ENCODE measurements at places on chromosomes 3 and 15.
A peak's percentile ranks its signal among the peaks of the same experiment; 100 is the strongest.

DNA sequence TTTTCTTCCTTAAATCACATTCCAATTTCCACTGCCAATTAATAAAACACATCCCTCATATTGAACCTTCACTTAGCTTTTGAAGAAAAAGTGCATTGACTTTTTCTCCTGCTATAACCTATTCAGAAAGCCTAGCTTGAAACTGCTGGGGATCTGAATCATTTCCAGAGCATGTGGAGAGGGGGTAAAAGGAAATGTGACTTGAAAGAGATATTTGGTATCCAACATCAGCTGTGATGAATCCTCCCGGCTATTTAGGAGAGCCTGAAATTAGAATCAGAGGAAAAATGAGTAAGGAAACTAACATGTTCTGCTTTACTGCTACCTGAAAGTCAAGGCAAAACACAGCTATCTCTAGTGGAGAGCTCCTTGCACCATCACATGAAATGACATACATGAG, 2.6 kb upstream of the GNB5 start:
- no peak overlapping the region for H3K4me3 ChIP-seq
- H3K4me1 ChIP-seq = no peaks in the 10 kb centered on the region
- H3K27ac ChIP-seq = no peak overlapping the region
- H3K27me3 ChIP-seq = no peaks in the 10 kb centered on the region
- H3K36me3 ChIP-seq = peaks cover 10% of the 10 kb centered on the region

DNA sequence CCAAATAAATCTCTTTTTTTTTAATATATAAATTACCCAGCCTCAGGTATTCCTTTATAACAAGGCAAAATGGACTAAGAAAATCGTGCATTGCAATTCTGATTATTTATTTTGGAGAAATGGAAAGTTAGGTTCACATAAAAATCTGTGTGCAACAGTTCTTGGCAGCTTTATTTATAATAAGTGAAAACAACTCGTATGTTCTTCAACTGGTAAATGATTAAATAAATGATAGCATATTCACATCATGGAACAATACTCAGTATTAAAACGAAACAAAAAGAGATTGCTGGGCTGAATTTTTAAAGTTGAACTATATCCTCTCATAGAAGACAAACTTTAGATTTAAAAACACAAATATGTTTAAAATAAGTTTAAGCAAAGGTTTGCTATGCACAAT, 176.3 kb upstream of the ZNF385D start:
- no peak overlapping the region for H3K27ac ChIP-seq
- H3K27me3 ChIP-seq = no peaks in the 10 kb centered on the region
- no peak overlapping the region for H3K4me3 ChIP-seq

DNA sequence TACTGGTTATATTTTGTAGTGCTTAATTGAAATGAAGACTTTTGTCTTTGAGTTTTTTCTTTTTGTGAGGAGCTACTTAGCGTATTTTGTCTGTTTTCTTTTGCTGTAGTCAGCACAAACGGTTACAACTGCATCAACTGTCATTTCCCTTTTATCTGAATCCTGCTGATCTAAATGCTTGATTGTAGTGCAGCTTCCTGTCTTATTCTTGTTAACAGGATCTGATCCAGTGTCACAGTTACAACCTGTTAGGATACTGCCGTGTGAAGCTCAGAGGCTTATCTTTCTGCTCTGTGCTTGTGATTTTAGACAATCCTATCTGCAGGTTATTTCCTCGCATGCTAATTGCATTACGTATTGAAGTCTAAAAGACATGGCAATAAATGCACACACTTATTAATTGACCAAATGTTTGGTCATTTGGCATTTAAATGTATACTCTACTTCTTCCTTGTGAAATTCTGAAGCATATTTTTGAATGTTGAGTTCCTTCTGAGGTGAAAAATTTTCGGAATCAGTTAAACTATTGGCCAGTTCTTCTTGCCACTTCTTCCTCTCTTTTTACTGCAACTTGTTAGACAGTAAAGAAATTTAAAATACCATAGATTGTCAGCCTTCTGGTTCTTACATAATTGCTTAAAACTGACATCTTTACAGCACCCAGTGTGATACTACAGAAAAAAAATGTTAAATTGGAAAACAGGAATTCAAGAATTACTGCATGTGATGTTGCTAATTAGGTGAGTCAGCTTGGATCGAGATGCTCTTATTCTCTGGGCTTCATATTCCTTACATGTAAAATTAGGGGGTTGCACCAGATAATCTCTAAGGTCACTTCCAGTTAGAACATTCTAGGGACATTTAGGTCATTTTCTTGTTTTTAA, 168.2 kb downstream of the MBNL1 start:
- H3K27me3 ChIP-seq = no peaks in the 10 kb centered on the region
- no peak overlapping the region for H3K4me3 ChIP-seq
- peak; percentile 33 for DNase-seq
- no peaks in the 10 kb centered on the region for H3K4me1 ChIP-seq
- H3K36me3 ChIP-seq = peaks cover 6% of the 10 kb centered on the region
- H3K27ac ChIP-seq = no peak overlapping the region

GRCh38 chr3:176661432-176661964, 535.8 kb downstream of the TBL1XR1 start:
- no peak for DNase-seq
- no peaks in the 10 kb centered on the region for H3K4me1 ChIP-seq
- no peaks in the 10 kb centered on the region for H3K36me3 ChIP-seq
- H3K27ac ChIP-seq = no peak overlapping the region
- no peaks in the 10 kb centered on the region for H3K27me3 ChIP-seq

DNA sequence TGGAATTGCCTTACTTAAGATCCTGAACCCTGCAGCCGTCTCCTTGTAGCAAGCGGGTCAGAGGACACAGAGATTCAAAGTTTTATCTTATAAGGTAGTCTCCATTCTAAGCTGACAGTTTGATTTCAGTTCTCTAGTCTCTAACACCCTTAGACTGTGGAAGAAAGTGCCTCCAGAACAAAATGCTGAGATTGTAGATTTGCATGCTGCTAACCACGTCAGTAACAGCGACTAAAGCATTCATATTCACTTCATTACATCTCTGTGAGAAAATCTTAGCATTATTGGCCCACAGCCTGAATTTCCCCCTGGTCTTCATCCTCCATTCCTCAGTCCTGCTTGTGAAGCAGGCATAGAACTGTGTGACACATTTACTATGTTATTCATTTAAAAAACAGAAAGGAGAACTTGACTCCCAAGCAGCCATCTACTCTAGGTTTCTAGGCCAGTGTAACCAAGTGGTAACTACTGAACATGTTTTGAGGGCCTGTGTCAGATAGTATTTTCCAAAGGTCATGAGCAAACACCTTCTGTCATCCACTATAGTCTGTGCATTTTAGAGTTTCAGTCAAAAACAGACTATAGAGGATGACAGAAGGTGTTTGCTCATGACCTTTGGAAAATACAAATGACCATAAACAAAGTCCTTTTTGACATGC, 27.4 kb downstream of the ARIH2 start:
- H3K4me3 ChIP-seq = no peak overlapping the region
- peaks cover 12% of the 10 kb centered on the region for H3K36me3 ChIP-seq
- H3K4me1 ChIP-seq = no peaks in the 10 kb centered on the region
- no peak overlapping the region for H3K27ac ChIP-seq
- no peaks in the 10 kb centered on the region for H3K27me3 ChIP-seq
- no peak for DNase-seq

Data from muscle of leg (tissue), 16 donors.